ENCODE measurements at places on chromosomes 16 and 17.

- DNase-seq: no peak
Measured at GRCh38 chr16:28863929-28864793, 518 bp downstream of the SH2B1 start.

DNA sequence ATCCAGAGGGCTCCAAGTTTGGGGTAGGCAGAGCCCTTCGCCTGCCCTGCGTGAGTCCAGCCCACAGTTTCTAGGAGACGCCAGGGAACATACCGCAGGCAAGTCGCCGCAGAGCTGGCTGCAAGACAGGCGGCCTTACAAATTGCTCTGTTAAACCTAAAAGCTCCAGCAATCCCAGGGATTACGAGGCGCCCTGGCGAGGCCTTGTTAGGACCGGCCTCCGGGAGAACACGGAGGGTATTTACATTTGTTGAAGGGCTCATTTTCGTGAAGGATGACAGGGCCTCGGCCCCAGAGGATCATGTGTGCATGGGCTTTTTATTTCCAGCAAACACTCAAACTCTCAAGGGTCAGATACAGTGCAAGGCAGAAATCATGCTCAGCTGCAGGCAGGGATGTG, 77.6 kb upstream of the FOXF1 start:
- no peak for DNase-seq

DNA sequence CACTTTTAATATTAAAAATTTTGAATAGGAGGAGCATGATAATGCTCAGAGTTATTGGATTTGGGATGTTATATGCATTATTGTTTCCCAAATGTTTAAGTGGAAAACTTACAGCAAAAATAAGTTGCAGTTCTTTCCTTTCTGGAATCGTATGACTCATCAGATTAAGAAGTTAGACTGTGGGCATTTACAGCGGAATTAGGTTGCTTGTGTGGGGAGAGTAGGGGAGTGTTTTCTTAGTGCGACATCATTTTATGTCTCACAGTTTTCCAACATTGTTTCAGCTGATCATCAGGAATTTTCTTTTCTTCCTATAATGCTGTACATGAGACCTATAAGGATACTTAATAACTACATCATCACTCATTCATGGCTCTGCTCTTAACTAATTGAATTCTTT, 1631.8 kb downstream of the CDH8 start:
- DNase-seq: no peak

- DNase-seq: no peak
Measured at GRCh38 chr17:82302568-82302963, 14.8 kb downstream of the CD7 start.

DNA sequence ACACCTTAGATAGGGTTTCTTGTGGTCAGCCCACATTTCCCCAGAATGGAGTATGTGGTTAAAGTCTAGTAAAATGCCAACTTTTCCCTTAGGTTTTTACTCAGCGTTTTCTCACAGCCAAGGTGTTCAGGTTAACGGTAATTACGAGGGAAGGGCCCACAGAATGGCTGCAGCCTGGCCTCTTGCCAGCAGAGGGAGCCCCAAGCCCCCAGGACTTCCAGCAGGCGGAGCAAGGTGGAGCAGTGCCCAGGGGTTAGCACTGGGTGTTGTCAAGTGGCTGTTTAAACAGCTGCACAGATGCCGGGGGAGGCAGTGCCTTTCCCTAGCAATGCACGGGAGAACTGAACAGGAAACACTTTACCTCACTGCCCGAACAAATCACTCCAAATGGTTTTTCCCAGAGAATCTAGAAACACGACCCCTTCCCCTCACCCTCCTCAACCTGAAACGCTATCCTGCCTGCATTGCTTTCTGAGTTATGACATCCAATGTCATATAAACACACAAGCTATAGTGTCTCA, 6.6 kb downstream of the PHB1 start:
- peak; percentile 98 for DNase-seq

GRCh38 chr17:6610011-6610410, 30.5 kb downstream of the KIAA0753 start:
- no peak for DNase-seq

DNA sequence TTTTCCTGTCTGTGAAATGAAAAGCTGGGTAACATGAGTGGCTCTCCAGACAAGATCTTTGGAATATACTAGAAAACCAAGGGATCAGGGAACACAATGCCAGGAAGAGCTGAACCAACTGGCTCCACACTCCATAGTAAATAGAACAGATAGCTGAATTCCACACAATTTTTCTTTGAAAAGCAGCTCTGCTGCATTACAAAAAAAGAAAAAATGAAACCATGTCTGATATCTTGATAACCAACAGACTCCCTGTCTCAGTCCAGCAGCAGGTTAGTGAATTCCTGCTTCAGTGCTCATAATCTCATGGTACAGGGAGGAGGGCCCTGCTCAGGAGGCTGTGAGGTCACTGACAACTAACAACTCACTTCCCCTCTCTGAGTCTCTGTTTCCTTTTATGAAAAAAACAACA, 97.1 kb downstream of the CDH11 start:
- DNase-seq: no peak

- no peak for DNase-seq
Measured at GRCh38 chr16:17380613-17381012, 90.1 kb downstream of the XYLT1 start.

DNA sequence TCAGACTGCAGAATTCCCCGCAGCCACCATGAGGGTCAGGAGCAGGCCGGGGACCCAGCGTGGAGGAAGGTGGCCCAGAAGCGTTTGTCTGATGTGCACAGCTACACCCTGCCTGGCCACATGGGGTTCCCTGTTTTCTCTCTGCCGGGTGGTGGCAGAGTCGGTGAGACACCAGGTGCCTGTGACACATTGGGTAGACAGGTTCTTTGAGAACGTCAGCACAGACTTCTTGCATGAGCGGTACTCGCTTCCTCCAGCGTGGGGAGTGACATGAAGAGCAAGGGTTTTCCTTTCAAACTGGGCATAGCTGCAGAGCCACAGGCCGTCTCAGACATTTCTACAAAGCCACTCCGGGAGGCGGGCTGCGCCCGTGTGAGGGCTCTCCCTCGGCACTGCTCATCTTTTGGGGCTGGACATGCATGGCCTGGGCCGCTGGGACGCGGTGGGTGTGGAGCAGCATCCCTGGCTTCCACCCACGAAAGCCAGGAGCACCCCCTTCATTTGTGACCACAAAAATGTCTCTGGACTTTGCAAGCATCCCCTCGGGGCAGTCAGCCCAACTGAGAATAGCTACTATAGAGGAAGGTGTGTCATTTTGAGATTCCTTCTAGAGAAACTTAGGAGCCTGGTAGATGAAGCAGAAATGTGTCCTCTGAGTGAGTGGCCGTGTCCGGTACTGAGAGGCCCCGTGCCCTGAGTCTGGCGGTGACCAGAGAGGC, 26.0 kb downstream of the NME3 start:
- no peak for DNase-seq

DNA sequence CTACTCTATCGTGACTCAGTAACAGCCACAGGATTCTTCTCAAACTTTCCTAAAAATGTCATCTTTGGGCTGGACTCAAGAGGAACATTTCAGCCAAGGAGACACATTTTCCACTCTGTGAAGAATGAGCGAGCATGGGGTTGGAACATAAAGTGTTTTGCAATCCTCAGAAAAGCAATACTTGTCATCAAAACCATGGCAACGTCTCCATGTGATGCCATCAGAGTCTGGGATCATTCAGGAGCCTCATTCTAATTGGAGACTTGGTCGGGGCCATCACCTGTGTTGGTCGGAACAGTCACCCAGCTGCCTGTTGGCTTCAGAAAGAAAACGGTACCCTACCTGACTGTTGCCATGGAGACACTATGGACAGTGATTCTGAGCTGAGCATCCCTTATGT, 25.5 kb downstream of the MYOCD start:
- DNase-seq: no peak

All from Caco-2 (cell line).